Hindlimb muscle (tissue), 1 donor: ENCODE measurements at places on chromosomes 7 and 10.

GRCh38 chr10:70555371-70555770 is 47.2 kb downstream of the PRF1 start:
- DNase-seq, result no peak

GRCh38 chr7:41592236-41592635 is 110.7 kb downstream of the INHBA start:
- DNase-seq, result no peak

- no peak for DNase-seq
These were observed 12.6 kb upstream of the AOAH start for GRCh38 chr7:36736899-36737211.

DNA sequence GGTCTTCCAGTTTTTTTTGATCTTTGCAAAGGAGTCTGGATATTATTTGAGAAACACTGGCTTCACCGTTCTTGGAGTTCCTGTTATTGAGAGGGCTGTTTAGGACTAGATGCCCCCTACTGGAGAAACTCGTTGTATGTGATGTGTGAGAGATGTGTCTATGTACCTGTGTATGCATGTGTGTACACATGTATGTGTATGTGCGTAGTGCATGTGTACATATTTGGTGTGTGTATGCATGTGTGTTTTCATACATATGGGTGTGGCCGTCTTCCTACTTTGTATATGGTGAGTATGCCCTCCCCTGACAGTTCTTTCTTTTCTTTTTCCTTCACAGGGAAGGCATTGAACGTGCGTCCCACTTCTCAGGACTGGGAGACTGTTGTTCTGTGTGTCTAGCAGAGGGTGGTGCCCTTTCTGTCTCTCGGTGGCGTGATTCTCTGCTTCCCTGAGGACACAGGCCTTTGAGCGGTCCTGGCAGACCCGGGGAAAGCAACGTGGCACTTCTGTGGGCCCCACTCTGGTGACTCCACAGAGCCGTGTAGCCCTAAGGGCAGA is 3.0 kb upstream of the CALHM3 start:
- DNase-seq, result peak; percentile 45

GRCh38 chr10:29268011-29268410 is 20.9 kb upstream of the LYZL1 start:
- DNase-seq, result no peak

GRCh38 chr7:106896231-106896630 is 31.1 kb downstream of the PIK3CG start:
- no peak for DNase-seq

- no peak for DNase-seq
These were observed 95.5 kb upstream of the RNF32 start for GRCh38 chr7:156544919-156545715.

GRCh38 chr10:14653271-14654161 is 121.2 kb downstream of the FAM107B start:
- DNase-seq, result no peak
